ENCODE measurements at places on chromosomes 6 and 20. TPM values are rescaled to one million over a fixed set of nuclear protein-coding genes. Genes with fewer than 3 reads are reported as not detected.

Gene ECT2L
- not detected for total RNA-seq

Gene SLC16A10
- total RNA-seq, result 5.1 TPM

Gene PNLDC1
- total RNA-seq, result not detected

Gene SLA2
- total RNA-seq, result 31.4 TPM

Gene TRMT11
- 20.1 TPM for total RNA-seq

Gene TRPC4AP
- 52.7 TPM for total RNA-seq

Gene AGER
- 27.4 TPM for total RNA-seq

Gene MYMX
- not detected for total RNA-seq

Gene RGS17
- total RNA-seq, result not detected

Gene NOX3
- total RNA-seq, result not detected

Gene GJA10
- not detected for total RNA-seq

Gene TRIM15
- total RNA-seq, result not detected

Gene SIRPA
- total RNA-seq, result 2.6 TPM

Gene CFB
- total RNA-seq, result 0.65 TPM

Gene ATP9A
- 4.2 TPM for total RNA-seq

- DNase-seq, result no peak
These were observed 21.7 kb downstream of the HECA start for GRCh38 chr6:139156551-139156950.

GRCh38 chr20:60302875-60303274 is 344.7 kb downstream of the CDH26 start:
- DNase-seq, result no peak

DNA sequence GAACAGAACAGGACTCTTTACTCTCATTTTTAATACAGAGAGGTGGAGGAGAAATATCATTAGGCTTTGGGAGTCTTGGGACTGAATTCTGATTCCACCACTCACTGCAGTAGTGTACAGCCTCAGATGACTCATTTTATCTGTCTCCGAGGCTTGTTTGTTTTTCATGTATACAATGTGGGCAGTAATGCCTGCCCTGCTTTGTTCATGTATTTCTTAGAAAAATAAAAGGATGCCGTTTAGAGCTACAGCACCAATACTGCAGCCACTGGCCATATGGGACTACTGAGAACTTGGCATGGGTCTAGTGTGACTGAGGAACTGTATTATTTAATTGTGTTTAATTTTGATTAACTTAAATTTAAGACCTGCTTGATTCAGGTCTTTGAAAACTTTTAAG is 41.2 kb upstream of the JAG1 start:
- no peak for DNase-seq

DNA sequence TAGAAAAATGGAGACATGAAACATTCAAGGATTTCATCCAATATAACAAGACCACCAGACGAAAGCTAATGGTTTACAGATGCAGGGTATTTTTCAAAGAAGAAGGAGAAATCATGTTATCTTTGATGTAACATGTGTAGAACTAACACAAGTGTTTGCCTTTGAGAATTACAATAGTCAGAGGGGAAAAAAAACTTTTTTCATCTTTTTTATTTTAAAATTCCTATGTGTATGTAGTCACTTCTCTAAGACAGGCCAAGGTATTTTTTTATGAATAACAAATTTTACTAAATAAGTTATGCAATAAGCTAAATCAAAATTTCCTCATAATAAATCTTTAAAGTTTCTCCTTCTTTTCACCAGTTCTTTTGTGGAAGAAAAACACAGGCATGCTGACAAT is 161.4 kb downstream of the PDE7B start:
- no peak for DNase-seq

- no peak for DNase-seq
These were observed 380.3 kb upstream of the RSPO3 start for GRCh38 chr6:126738146-126738545.

GRCh38 chr6:22636452-22636851 is 67.1 kb downstream of the HDGFL1 start:
- DNase-seq, result no peak

- DNase-seq, result no peak
These were observed 50.1 kb downstream of the CYP24A1 start for GRCh38 chr20:54123587-54124180.

- no peak for DNase-seq
These were observed 380.9 kb upstream of the RGS17 start for GRCh38 chr6:153511896-153512496.

DNA sequence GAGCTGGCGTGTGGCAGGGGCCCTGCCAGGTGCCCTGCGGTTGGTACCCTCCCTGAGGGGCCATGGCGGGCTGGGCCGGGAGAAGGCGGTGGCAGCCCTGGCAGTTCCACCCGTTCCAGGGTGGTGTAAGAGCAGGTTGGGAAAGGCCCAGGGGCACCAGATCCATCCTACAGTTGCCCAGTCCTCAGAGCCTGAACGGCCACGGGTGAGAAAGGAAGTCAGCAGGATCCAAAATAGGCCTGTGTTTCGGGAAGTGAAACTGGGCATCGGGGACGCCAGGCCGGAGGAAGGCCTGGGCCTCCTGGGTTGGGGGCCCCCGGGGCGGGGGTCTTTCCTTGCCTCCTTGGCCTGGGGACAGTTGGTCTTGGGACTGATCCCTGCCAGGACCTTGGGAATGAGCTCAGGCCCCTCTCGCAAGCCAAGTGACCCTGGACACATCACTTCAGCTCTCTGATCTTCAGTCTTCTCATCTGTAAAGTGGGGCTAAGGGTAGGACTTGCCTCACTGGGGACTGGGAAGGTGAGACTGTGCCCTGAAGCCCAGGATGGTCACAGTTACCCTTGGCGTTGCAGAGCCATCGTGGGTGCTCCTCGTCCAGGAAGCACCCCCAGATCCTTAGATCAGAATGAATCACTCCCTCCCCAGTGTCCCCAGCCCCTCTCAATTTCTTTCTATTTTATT is 18.1 kb upstream of the NOL4L start:
- no peak for DNase-seq

DNA sequence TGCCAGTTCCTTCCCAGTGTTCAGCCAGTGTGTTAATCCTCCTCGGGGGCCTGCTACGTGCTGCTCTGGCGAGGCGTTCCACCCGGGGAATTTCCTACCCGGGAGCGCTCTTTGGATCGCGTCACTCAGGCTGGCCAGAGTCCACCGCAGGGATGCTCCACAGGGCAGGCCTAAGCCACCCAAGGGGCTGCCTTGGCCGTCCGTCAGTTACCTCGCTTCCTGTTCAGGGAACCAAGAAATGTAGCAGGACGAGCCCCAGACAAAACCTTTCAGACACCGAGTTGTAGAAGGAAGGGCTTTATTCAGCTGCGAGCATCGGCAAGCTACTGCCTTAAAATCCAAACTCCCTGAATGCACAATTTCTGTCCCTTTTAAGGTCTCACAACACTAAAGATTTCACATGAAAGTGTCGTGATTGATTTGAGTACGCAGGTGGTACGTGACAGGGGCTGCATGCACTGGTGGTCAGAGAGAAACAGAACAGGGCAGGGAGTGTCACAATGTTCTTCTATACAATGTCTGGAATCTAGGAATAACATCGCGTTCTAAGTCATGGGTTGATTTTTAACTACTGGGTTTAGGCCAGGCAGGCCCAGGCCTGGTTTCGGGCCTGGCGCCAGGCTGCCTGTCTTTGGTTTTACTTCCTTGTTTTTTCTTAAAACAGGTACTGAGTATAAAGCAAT is 15.7 kb upstream of the POU5F1 start:
- DNase-seq, result no peak

DNA sequence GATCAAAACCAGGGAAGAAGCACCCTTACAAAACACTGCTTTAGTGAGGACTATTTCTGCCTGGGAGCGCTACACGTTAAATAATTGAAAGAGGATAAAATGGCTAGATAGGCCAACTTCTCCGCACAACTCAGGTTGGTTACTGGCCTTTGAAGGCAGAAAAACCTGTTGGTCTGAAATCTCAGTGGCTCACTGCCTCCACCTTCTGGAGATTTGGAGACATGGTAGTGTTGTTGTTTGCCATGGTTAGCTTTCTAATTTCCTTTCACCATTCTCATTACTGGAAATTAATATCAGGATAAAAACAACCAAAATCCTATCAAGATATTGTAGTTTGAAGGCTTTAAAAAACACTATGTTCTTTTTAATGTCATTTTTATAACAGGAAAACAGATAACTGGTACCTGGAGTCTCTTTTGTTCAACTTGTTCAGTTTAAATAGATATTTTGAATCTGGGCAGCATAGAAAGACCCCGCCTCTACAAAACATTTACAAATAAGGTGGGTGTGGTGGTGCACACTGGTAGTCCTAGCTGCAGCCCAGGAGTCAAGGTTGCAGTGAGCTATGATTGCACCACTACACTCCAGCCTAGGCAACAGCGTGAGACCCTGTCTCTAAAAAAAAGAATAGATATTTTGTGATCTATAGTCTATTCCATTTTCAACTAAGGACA is 27.5 kb upstream of the BCLAF1 start:
- no peak for DNase-seq

DNA sequence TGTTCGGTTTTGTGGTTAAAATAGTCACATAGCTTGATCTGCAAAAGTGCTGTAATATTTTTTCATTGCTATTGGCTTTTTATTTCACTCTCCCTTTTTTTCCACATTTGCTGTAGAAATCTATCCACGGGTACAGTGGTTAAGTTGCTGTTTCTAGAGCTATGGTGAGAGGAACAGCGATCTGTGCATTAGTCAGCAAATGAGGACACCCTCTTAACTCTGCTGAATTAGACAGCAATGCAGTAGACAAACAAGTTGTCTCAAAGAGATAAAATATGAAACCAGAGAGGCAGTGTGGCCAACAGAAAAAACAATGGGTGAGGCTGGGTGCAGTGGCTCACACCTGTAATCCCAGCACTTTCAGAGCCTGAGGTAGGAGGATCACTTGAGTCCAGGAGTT is 17.6 kb upstream of the SYNJ2 start:
- no peak for DNase-seq

DNA sequence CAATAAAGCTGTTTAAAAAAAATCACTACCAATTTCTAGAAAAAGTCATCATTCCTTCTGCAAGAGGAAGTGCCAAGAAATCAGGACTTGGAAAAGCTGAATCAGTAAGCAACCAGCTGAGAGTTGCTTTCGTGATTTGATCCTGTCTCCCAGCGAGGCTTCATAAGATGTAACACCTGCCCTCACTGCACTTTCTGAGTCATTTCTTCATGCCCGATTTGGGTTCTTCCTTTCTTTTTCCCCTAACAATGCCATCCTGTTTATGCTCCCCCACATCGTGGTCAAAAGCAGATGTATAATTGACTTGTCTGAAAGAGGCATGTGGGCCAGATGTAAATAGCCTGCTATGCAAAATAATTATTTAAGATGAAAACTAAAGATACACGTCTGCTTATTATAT is 52.1 kb downstream of the RIPOR2 start:
- DNase-seq, result no peak

DNA sequence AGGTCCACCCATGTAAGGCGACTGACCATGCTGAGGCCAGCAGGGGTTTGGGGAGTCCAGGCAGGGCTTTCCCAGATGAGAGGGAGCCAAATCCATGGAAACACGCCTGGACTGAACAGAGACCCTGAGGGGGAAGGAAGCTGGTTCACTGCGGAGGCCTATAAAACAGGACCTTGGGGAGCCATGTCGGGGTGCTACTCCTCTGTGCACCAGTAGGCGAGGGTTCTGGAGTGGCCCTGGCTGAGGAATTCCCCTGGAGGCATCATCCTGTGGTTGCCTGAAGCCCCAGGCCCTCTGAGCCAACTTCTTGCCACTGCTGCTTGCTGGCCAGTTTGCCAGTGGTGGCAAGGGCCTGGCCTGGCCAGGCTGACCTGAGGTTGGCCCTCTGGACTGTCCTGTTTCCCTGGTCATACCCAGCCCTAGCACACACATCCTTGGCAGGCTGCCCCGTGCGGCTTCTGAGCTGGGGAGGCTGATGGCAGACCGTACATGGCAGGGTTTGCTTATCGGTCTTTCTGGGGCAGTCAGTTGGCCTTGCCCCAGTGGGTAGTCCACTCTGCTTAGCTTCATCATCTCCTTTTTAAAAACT is 2.2 kb upstream of the LRRN4 start:
- no peak for DNase-seq

GRCh38 chr6:13004601-13005000 is 288.0 kb downstream of the PHACTR1 start:
- no peak for DNase-seq

DNA sequence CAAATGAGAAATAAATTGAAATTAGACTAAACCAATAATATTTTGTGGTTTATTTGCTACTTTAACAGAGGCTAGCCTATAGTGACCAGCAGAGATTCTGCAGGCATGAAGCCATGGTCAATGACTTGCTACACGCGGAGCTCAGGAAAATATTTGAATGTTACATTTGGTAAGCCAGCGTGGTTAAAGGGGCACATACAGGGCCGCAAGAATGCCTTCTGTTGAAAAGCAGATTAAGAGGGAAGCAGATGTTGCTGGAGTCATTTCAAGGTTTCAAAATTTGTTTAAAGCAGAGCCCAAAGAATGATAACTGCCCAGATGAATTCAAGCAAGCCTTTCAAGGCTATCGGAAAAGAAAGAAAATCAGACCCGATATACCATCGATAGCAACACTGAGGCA is 294.3 kb upstream of the MAN1A1 start:
- no peak for DNase-seq

GRCh38 chr6:136073216-136073615 is 176.9 kb downstream of the MTFR2 start:
- DNase-seq, result no peak

GRCh38 chr6:15305496-15305895 is 59.6 kb downstream of the JARID2 start:
- no peak for DNase-seq

- no peak for DNase-seq
These were observed 41.4 kb upstream of the FYN start for GRCh38 chr6:111914617-111915016.

GRCh38 chr6:69918813-69919475 is 52.6 kb downstream of the COL19A1 start:
- DNase-seq, result no peak

DNA sequence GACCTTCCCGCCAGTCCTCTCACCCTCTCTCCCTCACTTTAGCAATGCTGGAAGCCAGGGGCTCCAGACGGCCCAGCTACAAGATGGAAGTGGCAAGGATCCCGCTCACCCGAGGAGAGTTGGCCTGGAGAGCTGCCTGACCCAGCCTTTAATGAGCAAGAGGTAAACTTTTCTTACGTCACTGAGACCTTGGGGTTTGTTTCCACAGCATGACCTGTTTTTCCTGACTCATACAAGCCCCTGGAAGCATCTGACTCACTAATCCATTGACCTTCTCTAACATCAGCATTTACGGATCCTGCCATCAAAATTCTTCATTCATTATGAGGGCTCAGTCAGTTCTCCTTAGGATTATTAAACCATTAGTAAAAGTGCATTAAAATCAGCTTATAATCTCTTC is 120.4 kb downstream of the MYLK4 start:
- DNase-seq, result no peak

- no peak for DNase-seq
These were observed 67.7 kb downstream of the HMGCLL1 start for GRCh38 chr6:55511122-55511800.

- DNase-seq, result no peak
These were observed 363.3 kb downstream of the KIF16B start for GRCh38 chr20:16209951-16210361.

GRCh38 chr6:2730353-2731107 is 20.2 kb downstream of the MYLK4 start:
- DNase-seq, result no peak

GRCh38 chr6:18160911-18161310 is 5.7 kb downstream of the KDM1B start:
- no peak for DNase-seq

All from T-helper 17 cell (primary cell).